T-helper 2 cell (primary cell): ENCODE measurements at places on chromosomes 3 and 15.
A peak's percentile ranks its signal among the peaks of the same experiment; 100 is the strongest.

DNA sequence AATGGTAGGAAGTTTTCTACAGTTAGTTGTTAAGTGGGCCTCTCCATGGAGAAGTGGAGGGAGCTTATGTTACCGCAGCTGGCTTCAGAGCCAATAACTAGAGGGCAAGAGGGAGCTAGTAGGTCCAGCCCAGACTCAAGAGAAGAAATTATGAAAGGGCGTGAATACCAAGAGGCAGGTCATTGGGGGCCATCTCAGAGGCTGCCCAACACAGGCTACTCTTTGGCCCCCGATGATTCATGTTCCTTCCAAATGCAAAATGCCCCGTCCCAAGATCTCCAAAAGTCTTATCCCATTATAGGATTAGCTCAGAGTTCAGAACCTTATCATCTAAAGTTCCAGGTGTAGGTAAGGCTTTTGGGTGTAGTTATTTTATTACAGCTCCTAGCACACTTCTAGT lies 94.5 kb downstream of the FNDC3B start:
- DNase-seq: no peak

- no peak for DNase-seq
Observed at GRCh38 chr15:48929661-48930060, 34.1 kb downstream of the SHC4 start.

DNA sequence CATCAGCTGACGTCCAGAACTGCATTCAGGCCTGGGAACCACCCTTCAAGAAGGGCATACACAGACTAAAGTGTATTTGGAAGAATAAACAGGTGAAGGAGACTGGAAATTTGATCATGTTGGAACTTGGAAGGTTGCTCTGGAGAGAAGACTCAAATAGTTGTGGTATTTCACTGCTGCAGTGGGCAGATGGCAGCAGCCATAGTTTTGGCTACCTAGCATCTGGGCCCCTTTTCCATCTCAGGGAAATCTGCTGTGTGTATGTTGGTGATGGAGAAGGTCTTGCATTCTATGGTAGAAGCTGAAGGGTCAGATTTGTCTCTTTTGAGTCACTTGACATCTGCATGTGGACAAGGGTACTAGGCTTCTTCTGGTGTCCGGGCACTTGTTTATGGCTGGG lies 114.4 kb upstream of the FGF7 start:
- DNase-seq: no peak

- no peak for DNase-seq
Observed at GRCh38 chr3:41202834-41203345, 3.6 kb downstream of the CTNNB1 start.

DNA sequence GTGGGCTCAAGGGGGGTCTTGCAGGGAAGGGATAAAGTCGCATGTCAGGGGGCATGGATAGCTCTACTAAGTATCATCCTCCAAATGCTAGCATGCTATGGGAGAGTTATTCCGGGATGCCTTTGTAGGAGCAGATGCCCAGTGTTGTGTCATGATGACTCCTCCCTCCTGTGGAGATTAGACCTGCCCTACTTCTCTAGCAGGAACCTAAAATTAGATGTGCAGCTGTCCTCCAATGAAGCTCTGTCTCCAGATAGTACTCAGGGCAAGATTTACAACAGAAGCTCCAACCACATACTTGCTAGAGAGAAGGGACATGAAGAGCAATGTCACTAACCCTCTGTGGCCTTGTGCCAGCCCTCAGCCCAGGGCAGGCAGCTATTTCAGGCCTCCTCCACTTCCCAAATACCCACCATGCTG lies 82.5 kb downstream of the AGBL1 start:
- no peak for DNase-seq

DNA sequence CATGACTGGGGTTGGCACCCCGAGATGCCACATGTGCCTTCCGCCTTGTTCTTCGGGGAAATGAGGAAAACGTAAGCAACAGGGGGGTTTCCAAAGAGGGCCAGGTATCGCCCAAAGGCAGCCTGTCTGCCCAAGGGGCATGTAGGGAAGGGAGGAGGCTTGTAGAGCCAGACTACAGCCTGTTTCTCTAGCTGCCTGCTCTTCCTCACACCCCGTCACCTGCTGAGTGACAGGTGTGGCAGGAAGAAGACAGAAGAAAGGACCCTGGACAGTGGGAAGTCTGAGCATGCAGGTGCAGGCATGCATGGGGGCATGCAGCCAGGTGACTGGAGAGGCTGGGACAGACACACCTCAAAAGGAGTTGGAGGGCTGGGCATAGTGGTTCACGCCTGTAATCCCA lies 9.8 kb downstream of the PLA2G4E start:
- DNase-seq: no peak

GRCh38 chr3:35067750-35068149 lies 571.6 kb upstream of the ARPP21 start:
- DNase-seq: no peak

GRCh38 chr3:186259612-186260383 lies 102.2 kb downstream of the DGKG start:
- DNase-seq: peak; percentile 35

- no peak for DNase-seq
Observed at GRCh38 chr3:114144909-114145688, 33.8 kb downstream of the DRD3 start.
